Stimulated activated CD8-positive, alpha-beta memory T cell treated with anti-CD3 and anti-CD28 coated beads, Interleukin-4, amount 100 ng/mL, for 4 hours (primary cell): ENCODE measurements at places on chromosomes 2 and 18.

DNA sequence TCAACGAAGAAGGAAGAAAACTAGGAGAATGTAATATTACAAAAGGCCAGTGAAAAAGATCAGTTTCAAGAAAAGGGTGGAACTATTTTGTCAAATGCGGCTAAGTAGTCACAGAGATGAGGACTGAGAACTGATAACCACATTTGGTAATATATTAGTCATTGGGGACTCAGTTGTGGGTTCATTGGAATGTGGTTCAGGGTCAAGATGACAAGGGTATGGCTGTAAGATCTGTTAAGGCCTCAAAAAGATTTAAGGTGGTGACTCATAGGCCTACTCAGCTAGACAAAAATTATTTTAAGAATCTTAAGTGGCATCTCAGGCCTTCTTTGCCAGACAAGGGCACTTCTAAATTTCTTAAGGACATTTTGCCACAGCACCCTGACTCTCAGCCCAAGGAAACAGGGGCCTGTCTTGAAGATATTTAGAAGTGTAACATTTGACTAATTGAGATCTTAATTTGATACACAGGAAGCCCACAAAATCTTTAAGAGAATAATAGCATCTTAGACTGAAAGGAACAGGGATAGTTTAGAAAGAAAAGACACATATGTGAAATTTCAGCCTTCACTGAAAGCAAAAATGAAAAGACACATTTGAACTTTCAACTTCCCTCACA, 81.3 kb downstream of the STRADB start:
- DNase-seq = no peak

- DNase-seq = no peak
Observed at GRCh38 chr2:6957031-6957714, 40.0 kb downstream of the RNF144A start.

GRCh38 chr18:55577812-55578539, 10.0 kb downstream of the TCF4 start:
- no peak for DNase-seq

DNA sequence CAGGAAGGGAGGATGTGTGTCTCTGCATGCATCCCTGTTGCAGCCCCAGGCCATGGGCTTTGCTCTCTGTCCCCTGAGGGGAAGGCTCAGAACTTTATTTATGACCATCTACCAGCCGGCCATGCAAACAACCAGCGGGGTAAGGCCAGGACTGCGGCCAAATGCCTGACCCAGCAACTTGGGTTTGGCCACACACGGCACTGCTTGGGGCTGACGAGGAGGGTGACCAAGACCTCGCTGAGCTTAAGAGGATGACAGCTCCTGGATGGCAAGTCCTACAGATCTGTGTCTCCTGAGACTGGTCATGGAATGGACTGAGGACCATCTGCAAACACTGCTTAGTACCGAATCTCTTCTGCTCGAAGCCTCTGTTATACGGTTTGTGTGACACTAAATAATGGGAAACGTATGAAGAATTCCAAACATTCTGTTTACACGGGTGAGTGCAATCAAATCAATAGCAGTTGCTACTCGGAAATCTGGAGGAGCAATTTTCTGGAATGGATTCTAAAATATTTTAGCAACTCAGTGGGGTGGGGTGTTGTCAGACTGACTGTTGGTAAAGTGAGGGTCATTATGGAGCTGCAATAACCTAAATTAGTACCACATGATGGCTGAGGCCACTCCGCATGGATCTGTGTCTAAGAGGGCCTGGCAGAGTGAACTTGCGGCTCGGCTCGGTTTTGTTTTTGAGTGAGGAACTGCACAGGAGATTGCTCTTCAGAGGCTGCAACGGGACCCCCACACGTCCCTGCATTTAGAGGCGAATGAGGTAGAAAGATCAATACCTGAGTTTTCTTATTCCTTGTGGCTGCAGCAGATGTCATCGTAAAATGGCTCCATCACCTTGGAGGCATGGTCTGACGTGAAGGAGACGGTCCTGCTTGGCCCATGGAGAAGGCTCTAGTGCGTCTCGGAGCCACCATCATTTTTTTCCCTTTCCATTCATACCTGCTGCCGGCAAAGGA, 26.6 kb downstream of the TMEM18 start:
- DNase-seq = no peak

GRCh38 chr2:161844822-161845221, 220.6 kb downstream of the SLC4A10 start:
- DNase-seq = no peak

DNA sequence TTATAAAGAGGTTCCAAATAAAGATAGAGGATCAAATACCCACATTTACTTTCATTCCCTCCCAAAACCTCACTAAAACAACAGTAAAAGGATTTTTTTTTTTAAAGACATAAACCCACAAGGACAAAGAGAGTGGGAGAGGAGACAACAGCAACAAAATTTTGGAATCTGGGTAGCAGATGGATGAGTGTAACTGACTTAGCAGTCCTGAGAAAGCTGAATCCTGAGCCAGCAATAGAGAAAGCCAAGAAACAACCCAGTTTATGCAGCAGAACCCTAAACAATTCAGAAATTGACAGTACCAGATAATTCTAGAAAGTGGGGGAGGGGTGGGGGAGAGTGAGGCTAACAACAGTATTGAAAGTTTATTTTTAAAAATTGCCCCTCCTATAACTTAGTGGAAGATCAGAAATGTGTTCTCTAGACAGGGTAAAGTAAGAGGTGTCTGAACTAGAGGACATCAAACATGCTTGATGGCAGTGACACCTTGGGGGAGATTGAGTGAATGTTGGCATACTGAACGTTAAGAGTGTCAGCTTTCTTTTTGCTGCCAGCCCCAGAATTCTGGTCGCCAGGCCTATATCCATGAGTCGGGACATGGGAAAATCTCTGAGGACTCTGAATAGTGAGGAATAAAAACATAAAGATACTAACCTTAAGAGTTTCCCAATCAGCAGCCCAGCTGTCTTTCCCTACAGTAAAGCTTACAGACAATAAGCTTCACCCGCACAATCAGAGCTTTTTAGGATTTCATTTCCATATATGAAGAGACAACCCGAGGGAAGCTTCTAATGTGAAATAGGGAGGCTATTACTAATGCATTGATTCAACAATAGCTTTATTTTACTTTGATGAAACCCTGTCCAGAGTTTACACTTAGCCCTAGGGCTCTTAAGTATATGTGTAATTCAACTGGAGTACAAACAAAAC, 128.0 kb upstream of the ALPP start:
- no peak for DNase-seq
